ENCODE measurements at places on chromosomes 5 and 9. TPM values are rescaled to one million over a fixed set of nuclear protein-coding genes. Genes with fewer than 3 reads are reported as not detected.

ZNF484 gene
- 15.4 TPM for total RNA-seq

CFAP77 gene
- 0.78 TPM for total RNA-seq

ERCC6L2 gene
- total RNA-seq = 117 TPM

ECM2 gene
- total RNA-seq = 4.3 TPM

FOXD4L5 gene
- 0.29 TPM for total RNA-seq

CRB2 gene
- total RNA-seq = not detected

RANBP3L gene
- 3.3 TPM for total RNA-seq

CCIN gene
- not detected for total RNA-seq

SHISAL2B gene
- total RNA-seq = not detected

JAKMIP2 gene
- total RNA-seq = 0.91 TPM

LHX3 gene
- total RNA-seq = not detected

NR2F1-AS1 gene
- 12.6 TPM for total RNA-seq

TIMD4 gene
- not detected for total RNA-seq

ACSL6 gene
- not detected for total RNA-seq

CBY3 gene
- total RNA-seq = not detected

PCDHGB2 gene
- total RNA-seq = 2.6 TPM

TMEM215 gene
- not detected for total RNA-seq

ANKRD18B gene
- total RNA-seq = 1.1 TPM

PRUNE2 gene
- total RNA-seq = 9.5 TPM

STOML2 gene
- 35.6 TPM for total RNA-seq

GABRA1 gene
- not detected for total RNA-seq

RNF208 gene
- 12.6 TPM for total RNA-seq

ADGRV1 gene
- 45.2 TPM for total RNA-seq

OBP2B gene
- total RNA-seq = not detected

MLANA gene
- not detected for total RNA-seq

SLC6A18 gene
- total RNA-seq = not detected

PPP2R2B gene
- total RNA-seq = 3.1 TPM

ADAM19 gene
- 17.0 TPM for total RNA-seq

COL23A1 gene
- 1.4 TPM for total RNA-seq

SPRY4 gene
- total RNA-seq = 81.2 TPM

SYNPO gene
- 69.5 TPM for total RNA-seq

ASS1 gene
- total RNA-seq = 104 TPM

DNAI1 gene
- total RNA-seq = 8.2 TPM

PDE8B gene
- 7.5 TPM for total RNA-seq

ANKRD34B gene
- not detected for total RNA-seq

GHR gene
- total RNA-seq = 3.0 TPM

FOXD4L3 gene
- total RNA-seq = 2.1 TPM

DCAF10 gene
- total RNA-seq = 21.8 TPM

IFNA13 gene
- not detected for total RNA-seq

PAXX gene
- total RNA-seq = 53.4 TPM

MELK gene
- 0.55 TPM for total RNA-seq

GCNT1 gene
- total RNA-seq = 11.6 TPM

IRX1 gene
- 23.0 TPM for total RNA-seq

POU5F2 gene
- 8.1 TPM for total RNA-seq

PTPRD gene
- 9.2 TPM for total RNA-seq

TMEM171 gene
- 0.34 TPM for total RNA-seq

SV2C gene
- total RNA-seq = 0.51 TPM

Data from upper lobe of left lung (tissue), 6 donors.